Hematopoietic multipotent progenitor cell (in vitro differentiated cells): ENCODE measurements at places on chromosomes 5 and 9. TPM values are rescaled to one million over a fixed set of nuclear protein-coding genes. Genes with fewer than 3 reads are reported as not detected.

The GPR151 gene
- total RNA-seq: not detected

The NXNL2 gene
- total RNA-seq: 0.54 TPM

The PLPP7 gene
- 5.9 TPM for total RNA-seq

GRCh38 chr5:98845878-98846277 is 72.4 kb downstream of the RGMB start:
- no peak for DNase-seq

- DNase-seq: peak; percentile 74
Observed at GRCh38 chr5:181173027-181173419, 25.6 kb downstream of the OR2V2 start.

GRCh38 chr5:31934156-31934555 is 240.0 kb downstream of the GOLPH3 start:
- no peak for DNase-seq

DNA sequence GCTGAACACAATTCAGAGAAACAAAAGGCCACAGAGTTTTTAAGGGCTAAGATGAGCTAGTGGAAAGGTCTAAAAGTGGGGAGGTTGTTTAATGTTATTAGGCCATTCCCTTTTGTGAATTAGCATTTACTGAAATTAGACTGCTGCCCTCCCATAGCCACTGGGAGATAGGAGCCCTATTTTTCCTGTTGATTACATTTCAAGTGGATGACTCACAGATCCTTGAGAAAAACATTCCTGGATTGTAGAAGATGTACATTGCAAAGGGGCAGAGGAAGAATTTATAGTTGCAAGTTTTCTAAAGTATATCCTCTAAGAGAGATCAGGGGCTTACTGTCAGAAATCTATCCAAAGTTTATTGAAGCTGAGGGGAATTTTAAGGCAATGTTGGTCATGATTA is 367.1 kb upstream of the IZUMO3 start:
- no peak for DNase-seq

GRCh38 chr9:717722-718121 is 123.8 kb upstream of the DMRT1 start:
- DNase-seq: peak; percentile 12

DNA sequence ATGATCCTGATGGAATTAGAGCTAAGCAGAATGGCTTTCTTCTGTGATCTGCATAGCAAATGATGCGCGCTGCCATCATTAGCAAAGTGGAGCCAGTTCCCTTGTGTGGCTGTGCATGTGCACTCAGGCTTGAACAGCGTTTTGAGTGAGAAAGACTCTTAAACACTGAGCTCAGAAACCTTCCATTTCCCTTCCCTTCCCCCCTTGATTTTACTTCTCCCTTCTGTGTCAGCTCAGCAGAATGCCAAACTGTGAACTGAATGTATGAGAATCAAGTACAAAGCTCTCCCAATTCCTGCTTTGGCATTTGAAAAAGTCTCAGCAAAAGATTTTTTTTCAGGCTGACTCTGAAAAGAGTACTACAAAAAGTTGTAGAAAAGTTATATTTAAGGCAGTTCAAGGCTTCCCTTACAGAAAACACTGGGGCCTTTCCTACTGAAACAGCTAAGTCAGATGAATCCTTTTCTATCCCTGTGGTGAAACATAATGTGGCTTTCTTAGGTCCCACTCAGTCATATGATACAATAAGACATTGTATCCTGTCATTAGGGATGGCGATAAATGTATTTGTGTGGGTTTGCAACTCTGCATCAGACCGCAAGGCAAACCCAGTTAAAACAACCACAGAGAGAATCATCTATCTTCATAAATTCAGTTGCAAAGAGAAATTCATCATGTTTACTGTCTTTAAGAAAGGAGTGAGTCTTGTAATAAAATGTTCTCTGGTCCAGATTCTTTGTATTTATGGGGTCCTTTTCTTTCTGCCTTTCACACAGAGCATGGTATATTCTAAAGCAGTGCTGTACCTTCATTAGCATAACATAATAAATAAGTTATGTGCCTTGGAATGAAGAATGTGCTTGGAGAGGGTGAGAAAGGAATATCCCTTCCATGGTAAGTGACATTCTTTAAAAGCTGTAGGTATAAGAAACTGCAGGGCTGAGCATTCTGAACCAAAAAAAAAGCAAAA is 222.6 kb downstream of the CAAP1 start:
- no peak for DNase-seq

- no peak for DNase-seq
Observed at GRCh38 chr9:74770508-74771261, 117.0 kb downstream of the TRPM6 start.

DNA sequence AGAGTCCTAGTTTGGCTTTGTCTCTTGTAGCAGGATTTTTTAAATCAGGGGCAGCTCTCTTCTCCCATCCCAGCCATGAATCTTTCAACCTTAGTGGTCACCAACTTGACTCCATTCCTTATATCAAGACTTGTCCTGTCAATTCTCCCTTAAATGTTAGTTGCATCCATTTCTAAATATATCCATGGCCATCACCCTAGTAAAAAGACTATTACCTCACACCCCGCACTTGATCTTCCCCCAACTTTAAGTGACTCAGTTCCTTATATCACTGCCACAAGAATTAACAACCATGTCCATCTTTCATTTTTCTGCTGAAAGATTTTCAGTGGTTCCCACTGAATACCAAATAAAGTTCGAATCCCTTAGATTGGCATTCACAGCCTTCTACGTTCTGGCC is 67.0 kb downstream of the STX17 start:
- no peak for DNase-seq

- DNase-seq: no peak
Observed at GRCh38 chr5:143653256-143653655, 158.7 kb upstream of the HMHB1 start.

GRCh38 chr5:8864053-8864452 is 681.8 kb downstream of the SEMA5A start:
- DNase-seq: peak; percentile 3

GRCh38 chr5:176400382-176401156 is 12.0 kb downstream of the HIGD2A start:
- no peak for DNase-seq
